Activated naive CD4-positive, alpha-beta T cell treated with Interleukin-2 at 50 U/mL for 16 hours (primary cell): ENCODE measurements at places on chromosomes 2 and 18.

- no peak for DNase-seq
These were observed 1424.0 kb upstream of the PIK3C3 start for GRCh38 chr18:40531051-40531450.

- DNase-seq = no peak
These were observed 17.3 kb downstream of the PROKR1 start for GRCh38 chr2:68660658-68661057.

- no peak for DNase-seq
These were observed 116.3 kb upstream of the SMAD7 start for GRCh38 chr18:49067071-49067470.

DNA sequence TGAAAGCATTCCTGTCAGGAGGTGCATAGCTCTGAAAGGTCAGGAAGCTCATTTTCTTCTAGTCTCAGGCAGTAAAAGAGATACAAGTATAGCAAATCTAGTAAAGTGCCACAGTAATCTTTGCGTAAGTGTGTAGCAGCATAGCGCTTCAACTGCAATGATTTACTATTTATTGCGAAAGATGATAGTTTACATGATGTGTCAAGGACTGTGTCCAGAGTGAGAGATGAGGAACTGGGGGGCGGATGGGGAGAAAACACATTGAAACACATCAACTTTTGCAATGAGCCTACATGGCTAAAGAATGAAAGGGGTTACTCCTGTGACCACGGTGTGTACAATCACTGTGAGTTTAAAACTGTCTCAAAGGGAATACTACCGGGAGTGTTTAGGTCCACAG lies 644.4 kb downstream of the GALR1 start:
- DNase-seq = no peak

DNA sequence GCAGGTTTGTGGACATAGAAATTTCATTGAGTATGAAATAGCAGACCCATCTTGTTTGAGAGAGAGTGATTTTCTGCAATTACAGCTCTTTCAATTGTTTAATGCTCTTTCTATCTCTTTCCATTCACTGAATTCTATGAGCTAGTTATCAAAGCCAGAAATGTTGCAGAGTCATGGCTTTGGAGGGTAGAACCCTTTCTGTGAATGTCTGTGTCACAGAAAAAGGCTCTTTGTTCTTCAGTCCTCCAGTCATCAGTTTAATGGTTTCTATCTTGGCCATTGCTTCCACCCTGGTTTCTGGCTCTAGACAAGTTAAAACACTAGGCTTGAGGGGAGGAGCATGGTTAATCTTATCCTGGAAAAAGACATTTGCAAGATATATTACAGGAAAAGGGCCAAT lies 655.0 kb downstream of the STK39 start:
- no peak for DNase-seq

GRCh38 chr2:29949042-29949441 lies 27.7 kb upstream of the ALK start:
- no peak for DNase-seq

GRCh38 chr2:131023758-131024157 lies 69.5 kb downstream of the FAM168B start:
- DNase-seq = no peak
